ENCODE measurements at places on chromosomes 1 and 21. TPM values are rescaled to one million over a fixed set of nuclear protein-coding genes. Genes with fewer than 3 reads are reported as not detected.

DNA sequence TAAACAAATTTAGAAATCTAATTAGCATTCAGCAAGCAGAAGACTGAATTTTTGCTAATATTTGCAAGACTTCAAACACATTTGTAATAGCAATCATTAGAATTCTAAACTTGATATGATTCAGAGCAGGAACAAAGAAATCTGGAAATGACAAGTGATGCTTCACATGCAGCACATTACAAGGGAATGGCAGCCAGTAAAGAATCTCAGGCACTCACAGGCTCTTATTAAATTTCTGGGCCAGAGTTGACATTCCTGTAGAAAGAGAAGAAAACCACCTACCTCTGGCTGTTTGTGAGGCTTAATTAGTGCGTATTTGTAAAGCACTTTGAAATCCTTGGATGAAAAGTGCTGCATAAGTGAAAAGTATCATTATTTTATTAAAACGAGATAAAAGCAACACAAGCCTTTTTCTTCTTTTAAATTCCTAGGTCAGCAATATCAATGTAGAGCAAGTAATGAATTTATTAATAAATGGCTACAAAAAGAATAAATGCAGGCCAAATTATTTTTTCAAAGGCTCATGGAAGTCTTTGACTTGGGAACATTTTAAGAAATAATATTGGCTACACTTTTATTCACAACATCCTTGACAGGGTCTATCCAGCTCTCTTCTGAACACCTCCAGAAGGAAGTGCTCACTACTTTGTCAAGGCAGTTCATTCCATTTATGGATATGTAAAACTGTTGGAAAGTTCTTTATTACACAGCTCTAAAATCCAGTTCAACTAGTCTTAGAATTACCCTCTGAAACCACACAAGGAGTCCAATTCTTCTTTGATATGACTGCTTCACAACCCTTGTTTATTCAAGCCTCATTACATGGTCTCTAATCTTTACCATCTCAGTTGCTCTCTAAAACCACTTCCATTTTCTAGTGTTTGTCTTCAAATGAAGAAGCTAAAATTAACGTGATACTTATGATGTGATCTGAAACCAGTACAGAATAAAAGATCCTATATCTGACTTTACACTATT lies 32.1 kb upstream of the SCYL3 start:
- ATAC-seq, result no peak

S100A7 gene
- total RNA-seq, result not detected

DNA sequence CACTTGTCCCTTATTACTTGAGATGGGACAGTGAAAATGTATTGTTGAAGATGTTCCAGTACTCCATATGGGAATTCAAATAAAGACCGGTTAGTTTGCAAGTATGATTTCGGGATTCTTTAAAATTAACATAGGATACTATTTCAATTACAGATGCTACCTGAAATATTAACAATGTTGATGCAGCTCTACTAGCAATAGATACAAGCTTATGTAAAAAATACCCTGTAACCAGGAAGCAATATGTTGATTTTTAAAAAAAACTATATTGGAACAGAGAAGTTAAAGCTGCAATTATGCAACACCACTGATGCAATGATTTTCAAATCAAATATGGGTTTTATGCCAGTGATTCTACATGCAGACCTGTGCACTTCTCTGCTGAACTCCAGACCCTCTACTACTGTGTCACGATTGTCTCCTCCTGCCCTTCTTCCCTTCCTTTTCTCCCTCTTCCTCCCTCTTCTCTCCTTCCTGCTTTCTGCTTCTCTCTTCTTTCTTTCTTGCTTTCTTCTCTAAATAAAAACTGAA lies 179.2 kb downstream of the ATP6V1G3 start:
- ATAC-seq, result no peak

DNA sequence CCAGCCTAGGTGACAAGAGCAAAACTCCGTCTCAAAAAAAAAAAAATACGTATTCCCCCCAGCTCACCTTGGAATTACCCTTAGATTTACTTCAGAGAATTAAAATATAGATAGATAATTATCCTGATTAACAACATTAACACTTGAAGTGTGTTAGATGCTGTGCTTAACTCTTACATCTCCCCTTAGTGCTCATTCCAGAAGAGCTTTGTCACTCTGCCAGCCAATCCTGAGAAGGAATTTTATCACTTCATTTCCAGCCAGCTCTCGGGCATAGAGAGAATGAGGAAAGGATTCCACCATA lies 1.6 kb upstream of the SHC1 start:
- no peak for ATAC-seq

FAM163A gene
- total RNA-seq, result 3.6 TPM

Measured in motor neuron (in vitro differentiated cells).